ENCODE measurements at places on chromosomes 3 and 15.

GRCh38 chr3:87101861-87102625 is 111.1 kb upstream of the VGLL3 start:
- DNase-seq = no peak

DNA sequence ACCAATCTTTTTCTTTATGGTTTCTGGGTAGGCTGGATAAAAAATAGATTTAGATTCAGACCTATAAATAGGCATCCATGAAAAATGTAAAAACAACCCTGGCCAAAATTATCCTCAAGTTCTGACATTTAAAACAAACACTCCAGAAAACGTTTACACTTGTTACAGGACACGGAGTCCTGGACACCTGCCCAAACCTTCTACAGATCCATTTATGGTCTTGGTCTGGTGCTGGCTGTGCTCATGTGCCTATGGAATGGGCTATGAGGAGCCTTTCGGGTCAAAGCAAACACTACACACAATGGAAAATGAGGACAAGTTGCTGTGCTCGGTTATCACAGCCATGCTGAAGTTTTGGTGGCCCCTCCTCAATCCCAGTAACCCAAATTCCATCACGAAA is 108.1 kb downstream of the PDZRN3 start:
- DNase-seq = no peak

DNA sequence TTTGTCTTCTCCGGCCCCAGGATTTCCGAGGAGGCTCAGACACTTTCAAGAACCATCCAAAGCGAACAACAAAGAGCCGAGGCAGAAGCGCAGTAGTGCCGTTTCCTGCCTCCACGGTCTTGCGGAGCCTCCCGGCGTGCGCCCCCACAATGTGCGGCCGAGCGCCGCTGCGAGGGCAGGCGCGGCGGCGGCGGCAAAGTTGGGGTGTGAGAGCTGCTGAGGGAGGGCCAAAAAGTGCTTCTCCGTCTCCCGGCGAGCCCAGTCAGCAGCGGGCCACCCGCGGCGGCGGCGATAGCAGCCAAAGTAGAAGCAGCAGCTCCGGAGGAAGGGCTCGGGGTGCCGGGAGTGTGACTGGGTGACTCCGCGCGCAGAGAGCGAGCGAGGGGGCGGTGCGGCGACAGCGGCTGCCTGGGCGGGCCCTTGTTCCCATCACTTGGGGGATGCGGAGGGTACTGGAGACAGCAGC is 749.1 kb downstream of the ROBO1 start:
- no peak for DNase-seq

GRCh38 chr3:98705694-98706093 is 57.4 kb upstream of the ST3GAL6 start:
- DNase-seq = no peak

DNA sequence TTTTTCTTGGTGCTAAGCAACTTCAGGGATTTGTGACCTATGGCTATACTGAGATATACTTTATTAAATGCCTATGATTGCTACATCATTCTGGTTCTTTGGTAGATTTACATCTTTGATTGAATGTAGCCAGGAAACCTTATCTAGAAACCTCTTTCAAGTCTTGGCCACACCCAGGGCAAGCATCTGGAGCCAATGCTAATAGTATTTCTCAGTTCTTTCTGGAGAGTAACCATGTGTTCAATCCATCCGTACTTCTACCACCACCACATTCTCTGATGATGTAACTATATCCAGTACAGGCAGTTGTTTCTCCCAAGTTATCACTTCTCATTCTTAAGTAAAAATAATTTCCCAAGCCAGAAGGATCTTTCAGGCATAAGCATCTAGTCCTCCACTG is 69.0 kb downstream of the NME9 start:
- DNase-seq = no peak

GRCh38 chr3:64184621-64185020 is 40.6 kb downstream of the PRICKLE2 start:
- no peak for DNase-seq

DNA sequence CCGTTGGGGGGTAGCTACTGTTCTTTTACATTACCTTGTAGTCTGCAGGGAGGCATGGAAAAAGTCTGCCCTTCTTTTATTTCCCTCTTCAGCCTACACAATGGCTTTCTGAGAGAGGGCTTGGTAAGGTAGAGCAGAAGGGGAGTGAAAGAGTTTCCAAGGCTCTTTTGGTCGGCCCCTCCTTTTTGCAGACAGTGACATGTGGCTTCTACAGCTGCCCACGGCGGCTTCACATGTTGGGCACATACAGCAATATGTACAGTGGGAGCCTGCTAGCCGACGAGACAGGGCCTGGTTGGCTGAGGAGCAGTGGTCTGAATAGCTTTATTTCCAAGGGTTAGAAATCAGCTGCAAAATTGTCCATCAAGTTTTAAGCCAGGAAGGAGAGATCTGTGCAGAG is 4.0 kb downstream of the INAFM2 start:
- DNase-seq = no peak
